Stimulated activated CD8-positive, alpha-beta memory T cell treated with anti-CD3 and anti-CD28 coated beads, Interleukin-2, amount 100 ng/mL, for 48 hours (primary cell): ENCODE measurements at places on chromosomes 5 and 9.

DNA sequence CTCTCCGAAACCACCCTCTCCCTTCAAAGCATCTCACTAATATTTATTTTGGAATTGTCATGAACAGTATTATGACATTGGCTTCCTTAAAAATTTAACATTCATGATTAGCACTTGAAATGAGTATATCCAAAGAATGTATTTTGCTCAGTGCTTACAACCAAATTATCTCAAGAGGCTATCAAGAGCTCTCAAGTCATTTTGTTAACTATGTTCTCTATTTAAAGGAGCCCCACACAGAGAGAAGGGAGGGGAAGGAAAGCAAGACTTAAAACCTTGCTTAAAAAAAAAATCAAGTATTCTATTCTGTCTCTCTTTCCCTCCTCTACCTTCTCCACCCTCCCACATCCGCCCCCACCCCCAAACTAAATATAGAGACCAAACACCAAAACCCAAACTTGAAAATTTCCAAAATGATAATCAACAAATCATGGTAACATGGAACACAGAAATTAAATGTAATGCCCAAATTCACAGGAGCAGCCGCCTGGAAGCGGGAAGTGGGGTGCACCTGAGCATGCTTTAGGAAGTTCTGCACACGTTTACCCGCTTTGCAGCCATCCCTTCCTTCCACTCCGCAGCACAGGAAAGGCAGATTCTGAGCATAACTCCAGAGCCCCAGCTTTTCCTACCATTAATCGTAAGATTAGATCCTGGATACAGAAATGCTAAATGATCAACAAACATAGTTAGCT lies 66.9 kb downstream of the EBF1 start:
- DNase-seq, result no peak

DNA sequence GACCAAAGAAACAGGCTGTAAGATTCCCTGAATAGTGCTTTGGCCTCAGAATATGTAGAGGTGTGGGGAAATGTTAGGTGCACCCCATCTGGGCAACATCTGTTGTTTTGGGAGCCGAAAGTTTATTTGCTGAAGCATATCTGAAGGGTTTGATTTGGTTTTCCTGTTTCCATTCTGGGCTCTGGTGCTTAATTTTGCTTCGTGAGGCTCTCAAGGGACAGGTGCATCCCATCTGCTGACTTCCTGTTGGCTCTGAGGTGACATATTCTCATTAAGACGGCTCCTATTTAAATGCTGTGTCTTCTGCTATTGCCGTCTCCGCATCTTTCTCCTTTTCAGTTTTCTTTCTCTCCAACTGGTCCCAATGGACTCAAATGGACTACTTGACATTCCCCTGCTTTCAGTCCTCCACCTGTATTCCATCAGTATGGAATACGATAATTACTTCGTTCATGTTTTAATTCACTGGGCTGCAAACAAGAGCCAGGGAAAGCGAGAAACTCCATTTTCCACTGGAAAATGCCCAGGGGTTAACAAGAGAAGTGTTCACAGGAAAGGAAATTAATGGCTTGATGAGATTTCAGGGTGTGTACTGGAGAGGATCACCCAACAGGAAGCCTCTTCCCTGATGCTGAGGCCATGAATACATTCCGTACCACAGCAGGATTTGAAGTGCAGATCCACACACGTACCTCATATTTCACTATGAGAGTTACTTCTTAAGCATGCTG lies 104.0 kb downstream of the MTX3 start:
- DNase-seq, result no peak

- DNase-seq, result no peak
These were observed 241.2 kb downstream of the FAM114A2 start for GRCh38 chr5:153797484-153797883.

- no peak for DNase-seq
These were observed 2.7 kb downstream of the DPM2 start for GRCh38 chr9:127934986-127935385.

DNA sequence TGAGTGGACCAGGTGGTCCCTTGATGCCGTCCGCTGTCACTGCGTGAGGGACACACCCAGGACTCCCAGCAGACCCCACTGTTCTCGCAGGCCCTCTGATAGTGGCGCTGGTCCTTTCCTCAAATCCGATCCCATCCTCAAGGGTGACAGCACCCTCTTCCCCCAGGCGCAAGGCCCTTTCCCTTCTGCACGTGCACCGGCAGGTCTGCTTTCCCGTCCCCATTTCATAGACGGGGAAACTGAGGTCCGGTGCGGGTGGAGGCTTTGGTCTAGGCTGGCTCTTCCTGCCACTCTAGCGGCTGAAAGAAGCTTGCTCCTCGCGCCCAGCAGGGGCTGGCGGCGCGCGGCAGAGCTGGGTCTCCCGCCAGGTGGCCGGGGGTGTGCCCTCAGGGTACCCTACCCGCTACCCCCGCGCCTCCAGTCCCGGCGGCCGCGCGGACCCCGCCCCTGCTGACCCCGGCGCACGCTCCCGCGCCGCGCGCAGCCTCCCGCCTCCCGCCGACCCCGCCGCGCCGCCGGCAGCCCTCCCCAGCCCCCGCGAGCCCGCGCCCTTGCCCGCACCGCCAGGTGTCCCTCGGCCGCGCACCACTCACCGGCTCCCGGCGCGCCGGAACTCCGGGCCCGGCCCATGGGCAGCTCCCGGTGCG lies 453 bp downstream of the RASGEF1C start:
- DNase-seq, result no peak

GRCh38 chr9:133857639-133858038 lies 119.5 kb upstream of the SARDH start:
- no peak for DNase-seq
